Stimulated activated CD4-positive, alpha-beta T cell treated with anti-CD3 and anti-CD28 coated beads, Interleukin-1b, Interleukin-23, amount 100 ng/mL, for 1 hour (primary cell): ENCODE measurements at places on chromosomes 3 and 15.

DNA sequence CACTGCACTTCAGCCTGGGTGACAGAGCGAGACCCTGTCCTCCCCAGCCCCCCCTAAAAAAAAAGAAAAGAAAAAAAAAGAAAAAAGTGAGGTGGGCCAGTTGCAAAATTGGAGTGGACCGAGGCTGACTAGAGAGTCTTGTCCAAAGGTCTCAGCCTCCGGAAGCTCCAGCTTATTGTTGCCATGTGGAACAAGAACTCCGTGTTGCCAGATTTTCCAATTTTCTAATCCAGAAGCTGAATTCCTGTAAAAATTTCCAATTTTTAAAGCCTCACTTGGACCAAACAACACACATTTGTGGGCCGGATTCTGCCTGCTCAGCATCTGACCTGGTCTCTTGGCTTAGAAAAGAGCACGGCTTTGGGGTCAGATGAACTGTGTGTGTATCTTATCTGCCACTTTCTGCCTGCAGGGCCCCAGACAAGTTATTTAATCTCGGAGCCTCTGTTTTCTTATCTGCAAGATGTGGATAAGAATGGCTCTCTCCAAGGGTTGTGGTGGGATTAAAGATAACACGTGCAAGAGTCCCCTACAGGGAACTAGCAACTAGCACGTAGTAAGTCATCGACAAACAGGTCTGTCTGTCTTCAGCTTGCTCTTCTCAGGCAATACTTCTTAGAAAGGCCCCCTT, 73.7 kb upstream of the TLE3 start:
- DNase-seq: no peak

GRCh38 chr3:179076243-179077027, 4.8 kb upstream of the ZMAT3 start:
- DNase-seq: no peak

DNA sequence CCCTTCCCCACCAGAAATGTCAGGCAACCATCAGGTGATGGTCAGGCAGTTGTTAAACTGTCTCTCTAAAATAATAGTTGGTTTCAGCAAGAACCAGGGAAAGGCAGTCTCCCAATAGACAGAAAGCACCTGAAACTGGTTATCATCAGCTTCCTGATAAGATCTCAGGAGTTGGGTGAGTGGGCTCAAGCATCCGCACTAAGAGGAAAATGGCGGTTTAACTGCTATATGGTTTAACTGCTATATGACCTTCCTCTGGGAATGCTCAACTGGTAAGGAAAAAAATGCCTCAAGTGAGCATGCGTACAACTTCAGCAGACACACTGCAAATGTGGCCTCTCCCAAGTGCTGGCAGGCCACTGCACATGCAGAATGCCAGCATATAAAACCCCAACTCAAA, 240.8 kb upstream of the CMC1 start:
- DNase-seq: no peak

DNA sequence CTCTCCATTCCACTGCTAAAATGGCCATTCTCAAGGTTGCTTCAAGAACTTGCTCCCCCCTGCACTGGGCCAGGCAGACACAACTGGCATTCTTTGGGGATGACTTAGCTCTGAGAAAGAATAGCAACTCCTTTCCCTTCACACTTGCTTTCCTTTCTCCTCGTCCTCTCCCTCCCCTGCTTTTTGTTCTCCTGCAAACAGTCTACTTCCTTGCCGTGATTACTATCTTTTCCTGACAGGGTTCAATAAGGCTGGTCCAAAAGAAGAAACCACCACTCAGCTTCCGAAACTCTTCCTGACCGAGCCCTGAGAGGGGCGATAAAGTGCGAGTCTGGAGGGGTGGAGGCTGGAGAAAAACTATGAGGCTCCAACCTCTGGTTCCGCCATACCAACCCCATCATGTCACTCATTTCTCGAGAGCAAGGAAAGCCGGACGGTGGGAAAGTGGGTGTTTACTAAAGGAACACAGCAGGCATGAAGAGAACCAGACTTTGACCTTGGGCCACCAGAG, 5.0 kb downstream of the AMOTL2 start:
- DNase-seq: no peak

DNA sequence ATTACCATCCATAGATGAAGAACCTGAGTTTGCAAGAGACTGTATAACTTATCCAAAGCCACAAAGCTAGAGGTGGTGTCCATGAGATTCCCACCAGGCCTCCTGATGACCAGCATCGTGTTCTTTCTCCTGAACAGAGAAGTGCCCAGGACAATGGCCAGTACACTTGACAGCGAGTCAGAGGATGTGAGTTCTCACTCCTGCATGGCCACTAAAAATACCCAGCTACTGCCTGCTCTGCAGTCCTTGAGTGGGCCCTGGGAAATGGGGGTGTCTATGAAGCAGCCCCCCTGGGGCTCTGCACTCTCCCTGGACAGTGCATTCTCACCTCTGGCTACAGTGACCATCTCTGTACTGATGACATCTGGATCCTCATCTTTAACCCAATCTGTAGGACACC, 201.2 kb downstream of the RPLP1 start:
- DNase-seq: no peak

- DNase-seq: no peak
These were observed 325.5 kb downstream of the SI start for GRCh38 chr3:164752812-164753211.

GRCh38 chr3:43892526-43892925, 201.8 kb downstream of the ABHD5 start:
- no peak for DNase-seq

GRCh38 chr3:148044151-148044550, 635.0 kb downstream of the ZIC1 start:
- DNase-seq: no peak

- DNase-seq: no peak
These were observed 139.0 kb downstream of the CTNNB1 start for GRCh38 chr3:41338276-41338675.

DNA sequence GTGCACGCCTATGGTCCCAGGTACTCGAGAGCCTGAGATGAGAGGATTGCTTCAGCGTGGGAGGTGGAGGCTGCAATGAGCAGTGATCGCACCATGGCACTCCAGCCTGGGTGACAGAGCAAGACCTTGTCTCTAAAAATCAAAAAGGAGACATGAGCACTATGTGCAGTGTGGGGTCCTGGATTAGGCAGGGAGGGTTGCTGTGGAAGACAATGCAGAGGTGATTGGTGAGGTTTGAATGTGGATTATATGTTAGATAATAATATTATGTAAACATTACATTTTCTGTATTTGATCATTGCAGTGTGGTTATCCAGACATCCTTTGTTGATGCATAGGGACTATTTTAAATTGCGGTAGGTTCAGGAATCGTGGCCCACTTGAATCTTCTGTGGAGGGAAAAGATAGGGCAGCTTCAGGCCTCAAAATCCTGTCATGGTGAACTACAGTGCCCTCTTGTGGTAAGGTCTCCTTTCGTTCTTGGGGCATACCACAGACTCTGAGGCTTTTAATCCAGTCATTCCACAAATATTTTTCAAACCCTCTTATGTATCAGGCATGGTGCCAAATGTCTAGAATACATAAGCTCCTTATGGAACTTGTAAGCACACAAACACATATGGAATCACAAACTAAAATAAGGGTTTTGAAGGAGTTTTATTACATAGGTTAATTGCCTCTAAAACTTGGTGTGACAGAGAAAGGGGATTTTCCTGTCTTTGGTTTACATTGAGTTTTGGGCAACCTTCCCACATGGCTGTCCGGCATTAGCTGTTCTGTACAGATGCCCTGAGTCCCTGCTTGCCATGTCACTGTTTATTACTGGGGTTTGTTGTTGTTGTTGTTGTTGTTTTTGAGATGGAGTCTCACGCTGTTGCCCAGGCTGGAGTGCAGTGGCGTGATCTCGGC, 37.7 kb downstream of the GPD1L start:
- peak; percentile 10 for DNase-seq

- no peak for DNase-seq
These were observed 430.5 kb downstream of the OTOL1 start for GRCh38 chr3:161927131-161927530.

DNA sequence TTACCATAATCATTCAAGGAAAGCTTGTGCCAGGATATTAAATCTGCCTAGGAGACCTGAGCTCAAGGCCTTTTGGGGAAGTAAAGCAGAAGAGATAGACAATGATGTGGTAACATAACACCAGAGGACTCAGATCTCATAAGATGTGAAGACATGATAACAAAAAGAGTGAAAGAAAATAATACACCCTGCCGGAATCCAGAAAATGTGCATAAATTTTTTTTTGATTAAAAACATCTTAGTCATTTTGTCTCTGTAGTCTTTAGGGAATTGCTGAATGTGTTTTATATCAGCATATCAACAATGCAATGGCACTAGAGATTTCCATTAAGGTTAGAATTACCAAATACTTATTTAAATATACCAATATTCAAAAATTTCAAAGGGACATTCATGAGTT, 326.8 kb upstream of the ROBO1 start:
- no peak for DNase-seq

- DNase-seq: no peak
These were observed 200.3 kb upstream of the SEMA6D start for GRCh38 chr15:47516972-47517371.

- DNase-seq: no peak
These were observed 30.0 kb downstream of the RBMS3 start for GRCh38 chr3:29310865-29311264.

DNA sequence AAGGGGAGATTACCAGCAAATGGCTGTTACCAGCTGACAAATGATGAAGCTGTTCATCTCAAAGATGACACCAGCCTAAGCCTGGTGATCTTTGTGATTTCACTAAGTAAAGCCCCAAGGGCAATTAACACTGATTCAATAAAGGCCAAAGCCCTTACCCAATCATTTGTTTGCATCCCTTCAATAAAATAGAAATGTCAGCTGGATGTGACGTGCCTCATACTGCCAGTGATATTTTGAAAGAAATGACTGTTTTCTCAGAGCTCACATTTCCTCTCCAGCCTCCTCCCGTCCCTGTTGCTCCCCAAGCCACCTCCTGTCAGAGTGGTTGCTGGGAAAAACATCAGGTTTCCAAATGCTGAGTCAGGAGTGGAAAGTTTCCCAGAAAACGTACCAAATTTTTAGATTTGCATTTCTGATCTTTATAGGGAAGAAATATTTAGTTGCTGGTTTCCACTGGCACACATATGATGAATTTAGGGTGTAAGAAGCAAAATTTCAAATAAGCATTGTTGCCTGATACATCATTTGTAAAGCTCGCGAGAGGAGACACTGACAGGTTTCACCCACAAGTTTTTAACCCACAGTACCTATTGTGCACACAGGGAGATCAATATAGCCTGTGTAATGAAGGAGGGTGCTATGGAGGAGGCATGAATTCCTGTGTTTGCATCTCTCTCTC, 21.0 kb downstream of the C2CD4A start:
- DNase-seq: no peak

DNA sequence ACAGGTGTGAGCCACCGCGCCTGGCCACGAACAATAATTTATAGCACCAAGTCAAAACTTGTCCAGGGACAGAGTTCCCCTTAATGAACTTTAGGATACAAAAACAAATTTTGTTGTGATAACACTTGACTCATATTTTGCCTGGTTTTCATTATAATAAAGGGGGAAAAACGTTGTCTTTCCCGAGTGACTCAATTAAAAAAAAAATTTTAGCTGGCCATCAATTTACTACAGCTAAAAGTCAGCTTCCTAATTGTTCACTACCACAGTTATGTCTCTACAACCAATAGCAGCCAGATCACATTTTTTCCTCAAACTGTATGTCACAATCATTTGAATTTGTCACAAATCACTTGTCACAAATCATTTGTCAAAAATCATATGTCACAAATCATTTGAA, 116.0 kb downstream of the P3H2 start:
- no peak for DNase-seq

- DNase-seq: no peak
These were observed 95.5 kb downstream of the TFDP2 start for GRCh38 chr3:142053835-142054234.

GRCh38 chr15:64333986-64334929, 21.7 kb downstream of the CSNK1G1 start:
- peak; percentile 12 for DNase-seq
